Stimulated activated CD8-positive, alpha-beta memory T cell treated with anti-CD3 and anti-CD28 coated beads, Interleukin-15, amount 100 ng/mL, for 1 hour (primary cell): ENCODE measurements at places on chromosomes 6 and 20.

- no peak for DNase-seq
These were observed 487.3 kb upstream of the JARID2 start for GRCh38 chr6:14758421-14759081.

- DNase-seq = no peak
These were observed 517.3 kb upstream of the PTCHD4 start for GRCh38 chr6:48628316-48628715.

GRCh38 chr6:33578588-33579011, 1.5 kb downstream of the BAK1 start:
- DNase-seq = no peak

GRCh38 chr6:3022765-3023662, 23.3 kb downstream of the NQO2 start:
- no peak for DNase-seq

DNA sequence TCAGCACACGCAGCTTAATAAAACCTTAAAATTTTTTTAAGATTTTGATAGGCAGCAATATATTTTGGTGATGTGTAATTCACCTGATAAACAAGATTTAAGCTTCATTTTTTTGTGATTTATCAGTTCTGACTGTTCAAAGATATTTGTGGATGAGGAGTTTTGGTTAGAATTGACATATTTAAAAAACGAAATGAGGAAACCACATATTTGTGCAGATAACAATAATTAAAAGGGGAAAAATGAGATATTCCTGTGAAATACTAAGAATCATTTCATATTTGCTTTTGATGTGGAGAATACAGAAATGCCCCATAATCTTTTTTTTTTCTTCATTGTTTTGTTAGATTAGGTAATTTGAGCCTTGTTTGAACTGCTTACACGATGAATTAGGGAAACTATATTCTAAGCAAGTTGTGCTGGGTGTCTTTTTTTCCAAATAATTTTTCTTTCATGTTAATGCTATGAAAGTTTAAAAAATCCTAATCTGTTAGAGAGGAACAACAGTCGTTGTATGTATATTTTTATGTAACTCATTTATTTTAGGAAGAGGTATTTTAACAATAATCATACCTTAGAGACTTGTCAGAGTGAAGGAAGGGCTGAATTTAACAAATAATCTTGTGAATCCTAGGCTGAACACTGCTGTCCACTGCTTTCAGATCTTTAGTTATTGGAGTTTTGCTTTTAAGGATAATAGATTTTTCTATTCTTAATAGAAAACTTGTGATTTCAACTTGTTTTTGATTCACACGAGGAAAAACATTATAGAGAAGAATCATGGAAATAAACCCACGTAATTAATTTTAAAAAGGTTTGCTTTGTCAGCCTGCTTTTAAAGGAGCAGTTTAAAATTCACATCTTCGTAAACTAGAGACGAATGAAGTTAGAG, 4.0 kb downstream of the ARID1B start:
- DNase-seq = no peak

DNA sequence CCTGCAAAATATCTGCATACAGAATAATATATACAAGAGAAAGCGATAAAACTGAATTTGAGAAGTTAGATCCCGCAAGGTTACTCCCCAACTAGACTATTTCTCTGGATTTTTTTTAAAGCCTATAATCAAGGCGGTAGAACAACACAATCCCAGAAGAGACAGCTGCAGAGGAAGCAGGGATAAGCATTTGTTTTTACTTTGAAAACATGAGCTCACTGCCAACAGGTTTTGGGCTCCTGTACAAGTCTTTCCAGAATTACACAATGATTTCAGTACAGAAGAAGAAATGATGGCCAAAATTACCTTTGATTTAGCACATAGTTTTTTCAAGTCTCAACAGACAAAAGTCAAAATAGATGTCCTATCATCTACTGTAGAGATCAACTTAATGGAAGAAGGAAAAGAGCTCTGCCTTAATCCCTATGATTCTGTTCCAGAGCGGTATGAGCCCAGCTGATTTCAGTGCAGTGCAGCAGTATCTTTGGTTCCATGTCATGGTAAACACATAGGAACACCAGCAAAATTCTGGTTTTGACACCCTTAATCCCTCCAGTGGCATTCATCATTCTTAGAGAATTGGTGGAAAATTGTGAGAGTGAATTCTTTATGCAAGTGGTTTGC, 304.3 kb downstream of the HDGFL1 start:
- no peak for DNase-seq

- no peak for DNase-seq
These were observed 3.7 kb upstream of the NEDD9 start for GRCh38 chr6:11236076-11236750.

- DNase-seq = no peak
These were observed 187.3 kb downstream of the GPX5 start for GRCh38 chr6:28712982-28713381.

- no peak for DNase-seq
These were observed 18.7 kb downstream of the DIDO1 start for GRCh38 chr20:62907384-62908317.

GRCh38 chr6:105553171-105553570, 150.3 kb upstream of the PREP start:
- DNase-seq = no peak

- DNase-seq = no peak
These were observed 14.0 kb downstream of the DCBLD1 start for GRCh38 chr6:117496383-117496990.

GRCh38 chr6:128754658-128755256, 128.2 kb upstream of the LAMA2 start:
- no peak for DNase-seq

GRCh38 chr6:96015518-96016333, at the start of gene FUT9:
Gene FUT9, plus strand, starts transcription at chr6:96015974. Its CDS starts 187,182 bp downstream, at chr6:96203156.
- DNase-seq = no peak

GRCh38 chr6:158815907-158816306, 3.3 kb downstream of the EZR start:
- DNase-seq = no peak

- DNase-seq = no peak
These were observed 11.5 kb downstream of the EIF2S2 start for GRCh38 chr20:34100576-34100975.

DNA sequence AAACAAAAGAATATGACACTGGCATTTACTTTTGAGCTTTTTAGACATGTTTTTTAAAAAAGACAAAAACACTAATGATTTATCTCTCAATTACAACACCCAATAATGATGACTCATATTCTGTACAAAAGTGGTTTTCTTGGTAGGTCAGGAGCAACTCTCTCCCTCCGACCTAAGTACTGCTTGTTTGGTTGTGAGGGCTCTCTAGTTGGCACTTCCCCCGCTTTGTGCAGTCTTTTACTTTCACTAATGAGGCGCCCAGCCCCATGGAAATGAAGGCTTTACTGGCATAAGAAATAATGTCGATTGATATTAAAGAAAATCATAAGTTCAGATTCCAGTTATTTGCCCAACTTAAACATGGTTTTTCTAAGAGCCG, 1.3 kb downstream of the KPNA5 start:
- DNase-seq = no peak

GRCh38 chr6:109488001-109488400, 5.0 kb upstream of the ZBTB24 start:
- DNase-seq = no peak

DNA sequence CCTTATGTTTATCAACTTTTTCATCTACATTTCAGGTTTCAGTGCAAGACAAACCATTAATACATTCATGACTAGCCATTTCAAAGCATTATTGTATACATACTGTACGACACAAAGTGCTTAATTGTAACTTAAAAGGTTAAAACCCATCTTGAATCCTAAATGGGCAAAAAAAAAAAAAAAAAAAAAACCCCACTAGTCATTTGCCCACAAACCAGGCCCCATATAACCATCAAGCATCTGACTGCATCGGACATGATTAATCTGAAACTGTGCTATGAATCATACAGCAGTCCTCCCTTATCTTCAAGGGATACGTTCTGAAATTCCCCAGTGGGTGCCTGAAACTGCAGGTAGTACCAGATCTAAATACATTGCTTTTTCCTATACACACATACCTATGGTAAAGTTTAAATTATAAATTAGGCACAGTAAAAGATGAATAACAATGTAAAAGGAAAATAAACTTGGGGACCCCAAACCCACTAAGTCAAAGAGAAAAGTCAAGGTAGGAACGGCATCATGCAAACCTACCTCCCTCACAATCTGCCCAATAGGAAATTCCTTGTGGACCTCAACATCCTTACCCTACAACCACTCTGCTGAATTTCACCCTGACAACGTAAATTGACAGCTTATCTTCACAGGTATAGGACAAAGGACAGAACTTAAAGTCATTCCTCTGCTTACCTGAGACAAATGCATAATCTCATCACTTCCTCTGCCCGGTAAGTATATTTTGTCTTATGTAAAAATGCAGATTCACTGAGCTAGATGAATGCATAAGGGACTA, 14.3 kb downstream of the B4GALT5 start:
- no peak for DNase-seq

DNA sequence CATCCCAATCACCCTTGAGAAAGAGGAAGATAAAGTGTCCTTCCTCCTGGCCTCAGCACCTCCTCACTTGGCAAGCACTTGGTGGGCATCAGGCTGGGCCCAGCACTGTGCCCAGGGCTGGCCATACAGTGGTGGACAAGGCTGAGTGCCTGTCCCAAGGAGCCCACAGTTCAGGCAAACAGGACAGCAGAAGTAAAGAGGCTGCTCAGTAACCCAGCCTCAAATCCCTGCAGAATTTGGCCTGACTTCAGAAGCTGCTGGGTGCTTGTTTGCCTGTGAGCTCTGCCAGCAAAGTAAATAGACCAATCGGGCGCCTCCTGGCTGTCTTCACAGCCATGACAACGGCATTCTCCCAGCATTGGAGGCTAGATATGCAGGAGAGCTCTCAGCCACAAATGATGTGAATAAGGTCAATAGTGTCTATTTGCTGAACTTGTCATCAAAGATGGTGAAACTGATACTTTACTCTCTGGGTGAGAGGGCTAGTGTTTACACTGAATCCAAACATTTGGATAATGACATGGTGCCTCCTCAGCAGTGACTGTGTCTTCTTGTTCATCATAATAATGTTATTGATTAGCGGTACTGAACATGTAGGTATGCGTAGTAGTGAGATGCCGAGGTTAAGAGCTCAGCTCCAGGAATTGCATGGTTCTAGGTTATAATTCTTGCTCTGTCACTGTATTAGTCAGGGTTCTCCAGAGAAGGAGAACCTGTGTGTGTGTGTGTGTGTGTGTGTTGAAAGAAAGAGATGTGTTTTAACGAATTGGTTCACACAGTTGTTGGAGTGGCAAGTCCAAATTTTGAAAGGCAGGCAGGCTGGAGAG, 36.9 kb upstream of the FANCE start:
- DNase-seq = no peak

DNA sequence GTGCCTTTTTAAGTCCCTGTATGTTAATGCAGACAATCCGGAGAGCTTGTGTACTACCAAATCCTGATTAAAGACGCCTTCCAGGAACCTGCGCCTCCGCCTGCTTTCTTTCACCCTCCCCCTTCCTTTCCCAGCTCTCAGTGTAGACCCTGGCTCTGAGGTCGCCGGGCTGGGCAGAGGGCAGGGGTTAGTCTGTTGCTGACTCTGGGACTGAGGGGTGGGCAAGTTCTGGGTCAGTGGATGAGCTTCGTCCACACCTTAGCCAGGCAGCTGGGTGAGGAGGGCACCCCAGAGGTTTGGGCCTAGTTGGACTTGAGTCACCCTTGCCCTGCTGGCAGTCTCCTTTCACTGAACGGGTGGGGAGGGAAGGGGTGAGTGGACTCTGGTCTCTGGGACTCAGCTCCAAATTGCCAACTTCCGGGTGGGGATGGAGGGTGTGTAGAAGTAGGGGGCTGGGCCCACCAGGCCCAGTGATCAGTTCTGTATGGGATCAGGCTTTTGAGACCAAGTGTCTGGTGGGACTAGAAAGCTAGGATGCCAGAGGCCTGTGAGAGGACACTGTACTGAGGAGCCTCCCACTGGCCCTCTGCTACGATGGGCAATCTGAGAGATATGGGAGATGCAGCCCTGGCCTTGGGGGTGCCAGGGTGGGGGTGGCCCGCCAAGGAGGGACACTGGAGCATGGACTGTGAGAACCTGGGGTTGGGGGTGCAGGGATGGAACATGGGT, 21.3 kb upstream of the SLC22A7 start:
- DNase-seq = no peak

- DNase-seq = no peak
These were observed 5.7 kb upstream of the BACH2 start for GRCh38 chr6:90302320-90302719.

- no peak for DNase-seq
These were observed 891.3 kb downstream of the EYS start for GRCh38 chr6:64815718-64816117.

- no peak for DNase-seq
These were observed 5.0 kb downstream of the BRD2 start for GRCh38 chr6:32973144-32974015.

DNA sequence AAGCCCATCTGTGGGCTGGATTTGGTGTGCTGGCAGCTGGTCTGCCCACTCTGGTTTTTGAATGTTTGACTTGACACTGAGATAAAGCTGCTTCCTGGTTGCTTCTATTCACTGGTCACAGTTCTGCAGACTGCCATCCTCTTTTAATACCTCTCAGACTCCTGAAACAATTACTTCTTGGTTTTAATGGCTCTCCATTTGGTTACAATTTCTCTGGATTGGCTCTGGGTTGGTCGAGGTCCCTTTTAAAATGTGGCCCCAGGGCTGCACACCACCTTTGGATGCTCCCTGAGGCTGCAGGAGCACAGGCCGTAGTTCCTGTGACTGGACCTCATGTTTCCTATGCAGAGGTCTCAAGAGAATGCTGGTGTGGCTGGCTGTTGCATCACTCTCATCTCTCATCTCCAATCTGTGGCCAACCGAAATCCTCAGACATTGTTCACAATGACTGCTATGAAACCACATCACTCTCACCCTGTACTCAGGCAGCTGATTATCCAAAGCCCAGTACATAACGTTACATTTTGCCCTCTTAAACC, 98.5 kb downstream of the INSM1 start:
- DNase-seq = no peak

DNA sequence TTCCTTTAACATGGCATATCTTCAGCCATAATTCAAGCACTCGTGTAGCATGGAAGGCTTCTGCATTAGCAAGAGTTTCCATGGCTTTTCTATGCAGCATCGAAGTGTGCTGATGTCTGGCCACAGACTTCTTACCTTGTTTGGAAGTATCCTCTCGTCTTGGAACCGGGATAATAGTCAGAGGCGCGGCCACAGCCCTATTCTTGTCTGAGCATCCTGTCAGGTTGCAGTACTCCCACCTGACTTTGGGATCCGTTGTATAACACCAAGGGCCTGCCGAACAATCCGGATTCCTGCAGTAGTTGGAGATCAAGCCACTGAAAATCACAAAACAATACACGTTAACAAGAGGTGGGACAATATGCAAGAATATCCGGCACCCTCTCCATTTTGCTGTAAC, 138.9 kb downstream of the SLC22A3 start:
- DNase-seq = no peak

DNA sequence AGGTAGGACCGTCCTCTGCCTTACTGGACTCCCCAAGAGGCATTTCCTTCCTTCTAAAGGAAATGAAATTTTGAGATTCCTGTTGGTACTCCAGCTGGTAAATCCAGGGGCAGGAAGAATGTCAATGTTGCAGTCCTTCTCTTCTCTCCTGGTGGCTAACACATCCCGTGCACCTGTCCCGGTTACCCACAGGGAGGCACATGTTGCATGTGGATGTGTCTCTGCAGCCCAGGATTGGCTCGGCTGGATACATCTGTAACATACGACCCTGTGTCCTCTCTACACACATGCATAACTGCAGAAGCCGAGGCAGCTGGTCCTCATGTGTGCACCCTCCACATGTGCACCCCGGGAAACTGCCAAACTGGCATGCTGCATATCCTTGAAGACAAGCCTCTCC, 1.3 kb upstream of the LRFN2 start:
- no peak for DNase-seq
